ENCODE measurements at places on chromosomes 3 and 15.

DNA sequence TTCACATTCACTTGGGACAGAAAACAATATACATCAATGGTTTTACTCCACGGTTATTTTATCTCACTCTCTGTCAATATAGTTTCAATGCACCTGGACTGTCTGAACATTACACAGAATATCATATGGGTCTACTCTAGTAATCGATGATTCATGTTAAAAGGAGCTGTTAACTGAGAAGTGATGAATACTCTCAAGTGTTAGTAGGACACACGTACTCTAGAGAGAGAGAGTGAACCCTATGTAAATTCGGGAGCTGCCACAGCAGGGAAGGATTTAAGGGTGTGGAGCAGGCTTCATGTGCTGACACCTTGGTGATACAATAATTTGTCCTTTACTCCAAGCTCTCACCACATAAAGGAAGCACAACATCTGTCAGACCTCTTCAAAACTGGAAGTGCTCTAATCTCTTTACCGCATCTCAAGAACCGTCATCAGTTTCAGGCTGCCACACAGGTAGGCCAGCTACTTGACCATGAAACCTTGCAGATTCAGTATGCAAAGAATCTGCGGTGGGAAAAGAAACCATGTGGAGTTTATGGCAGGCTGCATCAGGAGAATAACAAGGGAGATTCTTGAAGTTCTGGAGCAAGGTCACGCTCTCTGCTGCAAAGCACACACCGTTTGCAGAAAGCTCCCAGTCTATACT is 199.2 kb upstream of the TMC3 start:
- DNase-seq = no peak

GRCh38 chr3:64242435-64242834 is 17.2 kb upstream of the PRICKLE2 start:
- DNase-seq = no peak

- no peak for DNase-seq
These were observed 219.3 kb downstream of the EBLN2 start for GRCh38 chr3:73280746-73281145.

DNA sequence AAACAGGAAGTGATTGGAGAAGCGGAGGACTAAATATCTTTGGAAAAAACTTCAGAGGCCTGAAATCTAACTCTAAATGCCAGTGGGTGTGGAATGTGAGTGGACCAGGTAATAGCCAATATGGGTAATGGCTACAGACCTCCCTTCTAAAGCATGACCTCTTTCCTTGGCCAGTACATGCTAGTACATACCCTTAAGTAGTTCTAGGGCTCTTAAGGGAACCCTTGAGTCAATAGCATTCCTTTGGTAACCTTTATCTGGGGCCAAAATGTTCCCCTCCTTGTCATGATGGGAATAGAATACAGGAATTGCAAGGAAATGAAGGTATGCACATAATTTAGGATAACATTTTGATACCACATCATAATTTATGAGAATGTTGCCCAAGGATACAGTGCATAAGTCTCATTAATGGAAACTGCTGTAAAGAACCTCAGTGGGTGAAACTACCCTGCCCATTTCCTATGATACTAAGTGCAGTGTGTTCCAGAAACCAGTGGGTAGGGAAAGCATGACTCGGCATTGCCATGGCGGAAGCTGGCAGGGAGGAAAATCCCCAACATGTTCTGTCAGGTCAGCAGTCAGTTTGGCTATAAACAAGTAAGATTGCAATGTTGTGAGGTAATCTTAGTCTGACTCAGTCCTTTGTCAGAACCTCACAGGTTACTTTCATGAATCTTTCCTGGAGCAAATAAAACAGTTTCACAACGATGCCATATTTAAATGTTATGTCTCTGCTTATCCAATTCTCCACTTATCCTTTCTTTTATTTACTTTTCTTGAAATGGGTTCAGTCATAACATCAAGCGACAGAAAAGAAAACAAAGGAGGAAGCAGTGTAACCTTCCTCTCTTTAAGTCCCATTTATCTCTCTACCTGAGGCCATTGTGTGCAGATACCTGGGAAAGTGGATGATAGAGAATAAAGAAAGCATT is 23.5 kb upstream of the RAP2B start:
- DNase-seq = peak; percentile 60

DNA sequence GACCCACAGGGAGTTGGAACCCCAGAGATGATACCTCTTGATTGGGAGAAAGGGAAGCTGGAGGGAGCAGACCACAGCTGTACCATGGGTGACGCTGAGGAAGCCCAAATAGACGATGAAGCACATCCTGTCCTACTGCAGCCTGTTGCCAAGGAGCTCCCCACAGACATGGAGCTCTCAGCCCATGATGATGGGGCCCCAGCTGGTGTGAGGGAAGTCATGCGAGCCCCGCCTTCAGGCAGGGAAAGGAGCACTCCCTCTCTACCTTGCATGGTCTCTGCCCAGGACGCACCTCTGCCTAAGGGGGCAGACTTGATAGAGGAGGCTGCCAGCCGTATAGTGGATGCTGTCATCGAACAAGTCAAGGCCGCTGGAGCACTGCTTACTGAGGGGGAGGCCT is 201.1 kb downstream of the AKAP13 start:
- peak; percentile 66 for DNase-seq

- DNase-seq = no peak
These were observed 134.4 kb downstream of the PLOD2 start for GRCh38 chr3:146026547-146026946.

All from CD4-positive, alpha-beta T cell treated with Interferon gamma for 1 hour (primary cell).